Activated CD4-positive, alpha-beta memory T cell treated with anti-CD3 and anti-CD28 coated beads for 36 hours (primary cell): ENCODE measurements at places on chromosomes 12 and 14.

GRCh38 chr14:104003616-104004015 lies 61.3 kb upstream of the RD3L start:
- DNase-seq: no peak

GRCh38 chr12:31482816-31483215 lies 108.1 kb downstream of the DENND5B start:
- no peak for DNase-seq

DNA sequence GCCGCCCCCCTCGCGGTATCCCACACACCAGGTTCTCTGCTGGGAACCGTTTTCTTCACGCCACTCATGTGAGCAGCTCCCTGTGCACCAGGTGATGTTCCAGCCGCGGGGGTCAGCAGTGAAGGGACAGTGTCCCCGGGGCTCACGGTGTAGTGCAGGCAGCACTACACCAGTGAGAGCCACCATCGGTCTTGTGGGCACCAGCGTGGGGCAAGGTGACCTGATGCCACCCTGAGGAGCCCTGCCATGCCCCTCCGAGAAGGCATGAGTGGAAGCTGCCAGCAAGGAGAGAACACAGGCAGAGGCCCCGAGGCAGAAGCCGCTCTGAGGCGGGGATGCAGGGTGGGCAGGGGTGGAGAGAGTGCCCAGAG lies 11.5 kb upstream of the FBRSL1 start:
- DNase-seq: no peak

GRCh38 chr12:82952946-82953345 lies 266.2 kb downstream of the TMTC2 start:
- DNase-seq: no peak

DNA sequence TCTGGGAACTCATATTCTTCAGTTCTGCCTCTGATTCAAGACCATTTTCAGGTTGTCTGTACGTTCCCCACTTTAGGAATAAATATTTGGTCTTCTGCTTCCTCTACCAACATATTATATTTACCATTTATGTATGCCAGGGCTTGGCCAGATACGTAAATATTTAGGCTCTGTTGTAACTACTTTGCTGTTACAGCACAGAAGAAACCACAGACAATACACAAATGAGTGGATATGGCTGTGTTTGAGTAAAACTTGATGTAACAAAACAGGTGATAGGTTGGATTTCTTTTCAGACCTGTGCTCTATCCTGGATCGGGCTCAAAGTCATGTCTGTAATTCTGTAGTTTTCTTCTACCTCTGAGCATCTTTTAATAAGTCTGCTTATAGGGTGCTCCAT lies 37.5 kb downstream of the RAP1B start:
- DNase-seq: no peak
